ENCODE measurements at places on chromosomes 5 and 9. TPM values are rescaled to one million over a fixed set of nuclear protein-coding genes. Genes with fewer than 3 reads are reported as not detected.

Gene IFNA21
- polyA plus RNA-seq = not detected

Gene CARD9
- polyA plus RNA-seq = 1.8 TPM

Gene GLDC
- 8.4 TPM for polyA plus RNA-seq

Gene ZNF366
- polyA plus RNA-seq = 2.1 TPM

- H3K36me3 ChIP-seq = no peaks in the 10 kb centered on the region
- no peaks in the 10 kb centered on the region for H3K27me3 ChIP-seq
- H3K4me3 ChIP-seq = no peak overlapping the region
- H3K27ac ChIP-seq = no peak overlapping the region
- peaks cover 2% of the 10 kb centered on the region for H3K4me1 ChIP-seq
- DNase-seq = no peak
These were observed 204.9 kb upstream of the CDKN2B start for GRCh38 chr9:22214021-22214420.

- DNase-seq = no peak
- H3K27ac ChIP-seq = no peak overlapping the region
- no peaks in the 10 kb centered on the region for H3K4me1 ChIP-seq
These were observed 511.3 kb upstream of the WWC1 start for GRCh38 chr5:167780177-167780576.

- H3K36me3 ChIP-seq = no peaks in the 10 kb centered on the region
- no peak for DNase-seq
- H3K4me1 ChIP-seq = no peaks in the 10 kb centered on the region
These were observed 394.2 kb downstream of the RASEF start for GRCh38 chr9:82668689-82669199.
